ENCODE measurements at places on chromosomes 6 and 20.

DNA sequence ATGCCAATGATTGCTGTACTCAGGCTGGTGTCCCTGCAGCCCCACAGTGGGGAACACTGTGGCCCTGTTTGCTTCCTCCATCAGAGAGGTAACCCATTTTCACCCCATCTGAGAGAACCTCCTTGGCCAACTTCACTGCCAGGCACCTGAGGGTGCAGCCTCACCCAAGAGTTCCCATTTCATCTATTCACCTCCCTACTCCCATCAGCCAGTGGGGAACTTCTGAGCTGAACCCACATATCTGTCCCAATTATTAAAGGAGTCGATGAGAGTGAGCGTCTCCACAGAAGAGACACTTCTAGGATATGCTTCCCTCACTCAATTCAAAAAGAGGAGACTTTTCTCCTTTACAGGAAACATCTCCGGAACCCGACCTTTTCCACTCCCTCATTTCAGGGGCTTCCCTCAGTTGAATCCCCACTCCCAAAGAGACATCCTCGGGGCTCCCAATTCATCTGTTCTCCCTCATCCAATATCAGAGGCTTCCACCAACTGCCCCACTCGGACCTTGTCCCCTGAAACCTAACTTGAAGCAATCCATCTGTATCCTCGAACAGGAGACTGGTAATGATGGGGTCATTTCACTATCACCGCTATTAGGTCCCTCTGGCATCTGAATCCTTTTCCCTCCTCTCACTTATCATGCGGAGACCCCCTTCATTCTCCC lies 988 bp downstream of the UBE2V1 start:
- DNase-seq: no peak

- no peak for DNase-seq
Observed at GRCh38 chr6:91442342-91442741, 855.5 kb upstream of the MAP3K7 start.

- peak; percentile 16 for DNase-seq
Observed at GRCh38 chr6:89963391-89963790, 69.1 kb downstream of the GJA10 start.

DNA sequence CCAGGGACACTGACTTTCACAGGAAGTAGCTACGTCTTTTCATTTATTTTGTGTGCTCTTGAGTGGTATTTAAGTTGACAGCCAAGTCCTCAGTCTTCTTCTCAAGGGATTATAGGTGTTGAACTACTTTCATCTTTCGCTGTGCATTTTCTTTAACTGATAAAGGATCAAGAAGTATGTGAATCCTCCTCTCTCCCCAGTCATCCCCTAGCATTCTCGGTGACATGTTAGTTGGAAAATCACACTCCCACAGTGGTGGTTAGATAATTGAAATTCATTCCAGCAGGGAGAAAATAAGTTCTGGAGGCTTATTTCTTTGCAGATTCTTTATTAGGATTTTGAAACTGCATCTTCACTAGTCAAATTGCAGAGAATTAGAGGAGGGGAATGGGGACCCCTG lies 569.4 kb downstream of the MEI4 start:
- no peak for DNase-seq

DNA sequence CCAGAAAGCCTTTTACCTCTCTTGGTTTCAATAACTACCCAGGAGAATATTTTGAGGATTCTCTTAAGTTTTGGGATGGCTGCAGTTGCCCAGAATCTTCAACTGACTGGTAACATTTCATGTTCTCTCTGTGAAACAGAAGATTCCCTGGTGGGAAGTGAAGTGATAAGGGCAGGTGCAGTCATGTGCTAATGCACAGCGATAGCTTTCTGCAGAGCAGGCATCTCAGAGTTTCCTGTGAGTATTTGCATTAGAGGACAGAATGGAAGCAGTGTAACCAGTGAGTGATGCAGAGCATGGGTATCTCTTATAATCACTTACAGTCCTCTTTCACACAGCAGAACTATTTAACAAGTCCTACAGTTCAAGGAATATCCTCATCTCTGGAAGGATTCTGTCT lies 76.1 kb downstream of the HCRTR2 start:
- no peak for DNase-seq

- DNase-seq: no peak
Observed at GRCh38 chr6:36593569-36594028, 563 bp upstream of the SRSF3 start.

GRCh38 chr20:25444556-25444955 lies 37.1 kb downstream of the GINS1 start:
- DNase-seq: no peak

GRCh38 chr6:125784365-125784764 lies 6.4 kb upstream of the NCOA7 start:
- DNase-seq: no peak

DNA sequence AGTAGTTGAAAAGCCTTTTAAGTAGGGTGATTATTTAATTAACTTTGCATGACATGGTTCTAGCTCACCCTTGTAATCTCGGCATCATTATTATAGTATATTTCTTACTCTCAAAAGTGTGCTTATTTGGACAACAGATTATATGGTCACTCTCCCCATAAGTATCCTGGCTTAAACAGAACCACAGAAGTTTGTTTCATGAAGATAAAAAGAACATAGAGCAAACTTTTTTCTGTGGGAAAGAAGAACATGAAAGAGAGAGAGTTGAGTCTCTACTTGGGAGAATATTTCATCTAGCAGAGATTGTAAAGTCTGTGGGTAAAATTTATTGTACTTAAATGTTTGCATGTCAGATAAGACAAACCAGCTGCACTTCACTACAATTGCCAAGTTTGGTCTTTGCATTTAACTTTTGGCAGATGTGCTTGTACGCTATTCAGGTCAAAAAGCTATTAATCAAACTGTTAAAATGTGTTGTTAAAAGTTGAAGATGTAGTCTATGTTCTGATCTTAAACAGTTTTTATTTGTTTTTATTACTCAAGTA lies 33.4 kb upstream of the PRIM2 start:
- no peak for DNase-seq

- DNase-seq: no peak
Observed at GRCh38 chr20:33318096-33318429, 35.0 kb downstream of the BPIFB1 start.

DNA sequence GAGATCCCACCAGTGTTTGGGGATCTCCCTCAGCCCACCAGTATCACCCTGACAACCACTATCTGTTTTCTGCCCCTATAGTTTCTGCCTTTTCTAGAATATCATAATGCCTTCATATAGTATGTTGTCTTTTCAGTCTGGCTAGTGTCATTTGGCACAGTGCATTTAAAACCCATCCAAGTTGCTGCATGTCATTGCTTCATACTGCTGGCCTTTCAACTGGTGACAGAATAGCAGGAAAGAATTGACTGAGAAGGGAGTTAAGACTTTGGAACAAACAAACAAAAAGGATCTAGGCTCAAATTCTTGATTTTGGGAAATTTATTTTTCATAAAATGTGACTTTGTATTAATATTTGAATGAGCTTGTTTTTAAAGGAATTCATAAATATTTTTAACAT lies 4.5 kb downstream of the LMBRD1 start:
- no peak for DNase-seq

DNA sequence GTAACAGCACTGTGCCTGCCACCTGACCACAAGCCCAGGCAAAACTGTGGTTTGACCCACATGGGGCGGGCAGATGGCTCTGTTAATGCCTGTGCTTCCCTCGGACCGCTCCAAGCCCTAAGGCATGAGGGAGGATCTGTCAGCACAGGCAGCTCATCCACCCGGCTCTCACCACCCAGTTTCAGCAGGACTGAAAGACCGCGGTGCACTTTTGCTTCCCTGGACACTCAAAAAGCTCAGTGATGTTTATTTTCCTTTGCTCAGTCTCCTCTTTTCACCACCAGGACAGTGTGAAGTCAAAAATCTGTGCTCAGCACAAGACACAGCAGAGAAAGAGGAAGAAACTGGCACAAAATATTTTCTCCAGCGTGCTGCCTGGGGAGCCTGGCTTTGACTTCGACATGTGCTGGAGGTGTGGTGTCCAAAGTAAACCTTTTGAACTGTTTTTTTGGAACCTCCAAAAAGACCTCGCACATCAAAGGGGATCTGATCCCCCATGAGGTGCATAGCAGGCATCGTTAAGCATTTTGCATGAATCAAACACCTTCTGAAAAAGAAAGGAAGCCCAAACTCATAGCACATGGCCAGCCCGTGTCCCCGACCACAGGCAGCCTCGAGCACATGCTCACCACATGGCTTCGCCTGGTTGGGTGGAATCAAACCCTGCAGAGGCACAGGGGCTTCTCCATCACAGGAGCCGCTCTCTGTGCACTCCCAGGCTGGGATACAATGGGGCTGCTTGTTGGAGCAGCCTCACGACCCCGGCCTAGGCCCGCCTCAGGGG lies 441.7 kb upstream of the JARID2 start:
- peak; percentile 80 for DNase-seq

- no peak for DNase-seq
Observed at GRCh38 chr6:7868926-7869325, 41.7 kb downstream of the TXNDC5 start.

DNA sequence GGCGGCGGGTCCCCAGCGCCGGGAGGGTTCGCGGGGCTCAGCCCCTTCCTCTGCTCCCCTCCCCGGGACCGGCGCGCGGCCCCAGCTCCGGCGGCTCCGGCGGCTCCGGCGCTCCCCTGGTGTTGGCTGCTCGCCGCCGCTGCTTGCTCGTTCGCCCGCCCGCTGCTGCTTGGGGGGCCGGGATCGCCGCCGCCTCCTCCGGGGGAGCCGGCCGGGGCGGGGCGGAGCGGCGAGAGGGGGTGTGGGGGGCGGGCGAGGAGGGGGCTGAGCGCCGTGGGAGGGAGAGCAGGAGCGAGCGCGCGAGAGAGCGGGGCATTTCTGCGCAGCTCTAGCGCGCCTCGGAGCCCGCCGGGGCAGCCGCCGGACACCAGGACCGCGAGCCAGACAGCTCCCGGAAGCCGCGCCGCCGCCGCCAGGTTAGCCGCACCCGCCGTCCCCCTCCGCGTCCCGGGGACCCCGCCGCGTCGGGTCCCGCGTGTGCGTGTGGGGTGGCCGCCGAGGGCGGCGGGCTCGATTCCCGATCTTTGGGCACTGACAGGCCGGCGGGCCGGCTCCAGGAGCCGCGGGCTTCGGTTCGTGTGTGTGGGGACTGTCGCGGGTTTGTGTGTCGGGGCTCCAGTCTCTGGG lies 62.0 kb upstream of the EPB41L1 start:
- DNase-seq: no peak

DNA sequence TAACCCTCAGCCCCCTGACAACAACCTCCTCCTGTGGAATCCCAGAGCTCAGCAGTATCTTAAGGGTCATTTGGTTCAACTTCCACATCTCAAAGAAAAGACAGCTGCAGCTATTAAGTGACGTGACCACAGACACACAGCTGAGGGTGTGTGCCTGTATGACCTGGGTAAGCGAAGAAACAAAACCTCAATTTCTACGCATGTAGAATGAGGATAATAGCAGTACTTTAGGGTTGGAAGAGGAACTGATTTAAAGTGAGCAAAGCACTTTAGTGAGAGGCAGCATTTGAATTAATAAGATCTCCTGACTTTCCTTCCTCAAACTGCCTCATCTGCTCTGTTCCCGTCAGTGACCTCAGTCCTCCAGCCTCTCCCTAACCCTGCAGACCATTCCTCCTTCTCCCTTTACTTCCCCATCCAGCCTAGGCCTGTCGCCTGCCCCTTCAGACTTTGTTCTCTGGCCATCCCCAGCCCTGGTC lies 6.8 kb upstream of the ARMC2 start:
- no peak for DNase-seq

- no peak for DNase-seq
Observed at GRCh38 chr20:2089447-2089846, 12.2 kb upstream of the STK35 start.

DNA sequence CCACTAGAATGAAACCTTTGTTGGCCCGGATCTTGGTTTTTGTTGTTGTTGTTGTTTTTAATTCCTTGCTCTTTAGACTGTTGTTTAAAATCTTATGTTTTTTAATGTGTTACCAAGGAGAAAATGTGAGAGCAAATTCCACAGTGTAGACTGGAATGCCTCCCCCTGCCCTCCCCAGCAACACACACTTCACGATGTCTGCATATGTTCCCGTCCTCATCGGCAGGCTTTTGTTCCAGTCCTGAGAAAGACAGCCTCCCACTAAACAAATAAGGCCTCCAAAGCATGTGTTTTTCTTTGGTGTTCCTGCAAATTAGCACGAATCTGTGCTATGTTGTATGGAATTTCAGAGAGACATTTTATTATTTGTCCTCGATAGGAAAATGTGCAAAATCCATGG lies 263.3 kb upstream of the QKI start:
- DNase-seq: no peak

GRCh38 chr20:36096435-36096834 lies 58.1 kb upstream of the EPB41L1 start:
- no peak for DNase-seq

DNA sequence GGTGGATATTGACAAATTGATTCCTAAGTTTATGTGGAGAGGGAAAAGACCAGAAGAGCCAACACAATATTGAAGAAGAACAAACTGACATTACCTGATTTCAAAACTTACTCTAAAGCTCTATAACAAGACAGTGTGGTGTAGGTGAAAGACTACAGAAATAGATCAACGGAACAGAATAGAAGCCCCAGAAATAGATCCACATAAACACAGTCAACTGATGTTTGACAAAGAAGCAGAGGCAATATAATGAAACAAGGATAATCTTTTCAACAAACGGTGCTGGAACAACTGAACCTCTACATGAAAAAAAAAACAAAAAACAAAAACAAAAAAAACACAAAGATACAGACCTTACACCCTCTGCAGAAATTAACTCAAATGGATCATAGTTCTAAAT lies 50.2 kb downstream of the MAP3K5 start:
- DNase-seq: no peak

DNA sequence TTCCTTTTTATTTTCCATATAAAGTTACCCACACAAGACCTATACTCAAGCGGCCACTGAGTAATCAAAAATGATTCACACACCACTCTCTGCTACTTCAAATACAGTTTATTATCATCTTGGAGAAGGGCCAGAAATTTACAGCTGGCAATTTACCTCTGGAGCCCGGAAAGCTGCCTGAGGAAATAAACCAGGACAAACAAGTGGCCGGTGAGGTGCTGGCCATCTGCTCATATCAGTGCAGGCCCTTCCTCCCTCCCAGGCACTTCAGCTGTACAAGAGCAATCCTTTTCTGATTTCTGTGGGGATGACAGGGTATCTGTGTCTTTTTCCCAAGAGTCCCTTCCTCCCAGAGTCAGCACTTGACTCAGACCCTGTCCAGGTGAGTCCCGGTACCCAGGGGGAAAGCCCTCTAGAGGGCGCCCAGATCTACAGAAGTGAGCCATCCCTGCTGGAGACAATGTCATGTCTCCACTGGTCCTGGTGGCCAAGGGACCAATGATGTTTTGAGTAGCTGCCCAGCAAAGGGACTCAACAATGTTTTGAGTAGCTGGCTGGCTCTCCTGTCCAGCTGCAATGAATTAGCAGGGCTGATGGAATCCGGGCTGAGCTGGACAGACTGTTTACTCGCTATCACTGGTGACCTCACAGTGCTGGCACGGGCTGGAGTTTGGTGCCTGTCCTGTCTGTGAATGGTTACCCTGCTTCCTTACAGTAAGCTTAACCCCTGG lies 23.6 kb downstream of the LRP11 start:
- peak; percentile 70 for DNase-seq

DNA sequence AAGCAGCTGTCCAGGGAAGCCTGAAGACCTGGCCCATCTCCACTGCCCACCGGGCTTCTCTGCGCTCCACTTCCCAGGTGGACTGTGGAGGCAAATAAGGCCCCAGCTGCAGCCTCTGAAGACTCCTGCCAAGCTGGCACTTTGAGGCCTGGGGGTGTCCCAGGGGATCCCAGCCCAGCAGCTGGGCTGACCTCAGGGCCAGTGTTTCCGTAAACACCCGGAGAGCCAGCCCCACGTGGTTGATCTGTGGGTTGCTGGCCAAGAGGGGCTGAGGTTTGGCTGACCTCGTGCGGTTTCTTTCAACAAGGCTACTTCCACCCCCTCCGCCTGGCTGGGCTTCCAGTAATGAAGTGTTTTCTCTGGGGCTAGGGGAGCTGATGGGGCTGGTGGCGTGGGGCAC lies 12.4 kb upstream of the CCN5 start:
- DNase-seq: no peak

All from mammary epithelial cell (primary cell).